ENCODE measurements at places on chromosomes 12 and 14. TPM values are rescaled to one million over a fixed set of nuclear protein-coding genes. Genes with fewer than 3 reads are reported as not detected.

Gene OTX2
- total RNA-seq = not detected

Gene C14orf132
- 0.57 TPM for total RNA-seq

Gene DTX1
- total RNA-seq = not detected

Gene PIANP
- total RNA-seq = not detected

Gene GPR135
- 0.23 TPM for total RNA-seq

Gene IFI27
- 0.95 TPM for total RNA-seq

Gene BDKRB1
- total RNA-seq = 8.7 TPM

Gene GCN1
- total RNA-seq = 61.1 TPM

Gene LRFN5
- total RNA-seq = not detected

Gene DENR
- 30.9 TPM for total RNA-seq

Gene MYF5
- total RNA-seq = not detected

Gene TMEM117
- 19.5 TPM for total RNA-seq

Gene KRAS
- 9.3 TPM for total RNA-seq

Gene ANO4
- total RNA-seq = 9.7 TPM

Gene GLIPR1L1
- total RNA-seq = not detected

Gene LRP6
- total RNA-seq = 7.4 TPM

Gene CLEC9A
- not detected for total RNA-seq

Gene PPM1H
- not detected for total RNA-seq

Gene BDKRB2
- total RNA-seq = 20.1 TPM

Gene ST8SIA1
- total RNA-seq = 4.7 TPM

Gene FAM90A1
- total RNA-seq = not detected

Gene CDKN3
- total RNA-seq = 31.3 TPM

Gene DNAJC22
- not detected for total RNA-seq

Gene ARL6IP4
- 262 TPM for total RNA-seq

Gene GNG2
- total RNA-seq = 0.55 TPM

Gene CD4
- total RNA-seq = not detected

Gene NFATC4
- total RNA-seq = 2.9 TPM

Gene LPAR5
- total RNA-seq = 15.7 TPM

Gene CNTN1
- total RNA-seq = 27.6 TPM

Gene CYP27B1
- total RNA-seq = 92.0 TPM

Gene TGM1
- 19.3 TPM for total RNA-seq

Gene MGAT4C
- not detected for total RNA-seq

Gene TDRD9
- 0.62 TPM for total RNA-seq

Gene OR6C2
- total RNA-seq = not detected

Gene BICDL1
- total RNA-seq = 20.5 TPM

Gene UBE3B
- total RNA-seq = 51.9 TPM

Gene CBLN3
- 0.11 TPM for total RNA-seq

Gene CMA1
- not detected for total RNA-seq
